Hematopoietic multipotent progenitor cell treated with erythropoietin and hydrocortisone succinate and interleukin-3 and kit ligand, for 17 days (in vitro differentiated cells): ENCODE measurements at places on chromosomes 5 and 9.

GRCh38 chr5:15286650-15287049 is 213.3 kb upstream of the FBXL7 start:
- no peak for DNase-seq

GRCh38 chr5:126488443-126489065 is 65.3 kb downstream of the GRAMD2B start:
- no peak for DNase-seq

DNA sequence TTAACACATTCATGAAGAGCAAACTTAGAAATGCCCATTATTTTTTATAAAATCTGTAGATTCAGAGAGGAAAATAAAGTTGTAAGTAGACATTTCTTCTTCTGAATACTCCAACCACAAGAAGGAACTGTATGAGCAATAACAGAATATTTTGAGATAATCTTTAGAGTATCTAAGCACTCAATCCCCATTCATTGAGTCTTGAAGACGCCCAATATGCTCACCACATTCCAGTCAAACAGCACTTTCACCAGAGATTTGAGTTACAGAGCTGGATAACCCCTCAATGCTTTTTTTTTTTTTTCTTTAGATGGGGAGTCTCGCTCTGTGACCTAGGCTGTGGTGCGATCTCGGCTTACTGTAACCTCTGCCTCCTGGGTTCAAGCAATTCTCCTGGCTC is 14.7 kb upstream of the RIC1 start:
- no peak for DNase-seq

DNA sequence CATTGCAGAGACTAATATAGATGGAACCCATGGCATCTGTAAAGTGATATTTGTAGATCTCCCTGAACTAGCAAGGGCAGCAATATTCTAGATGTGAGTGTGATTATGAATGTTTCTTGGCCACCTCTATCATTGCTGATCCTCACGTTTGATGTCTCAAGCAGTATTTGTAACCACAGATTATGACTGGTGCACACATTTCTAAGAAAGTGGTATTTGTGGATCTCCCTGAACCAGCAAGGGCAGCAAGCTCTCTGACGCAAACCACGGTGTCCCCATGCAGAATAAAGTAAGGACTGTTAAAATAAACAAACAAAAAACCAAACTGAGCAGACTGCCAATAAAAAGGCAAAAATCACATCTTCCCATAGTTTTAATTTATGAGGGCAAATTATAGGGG is 301.3 kb downstream of the CSNK1G3 start:
- no peak for DNase-seq

DNA sequence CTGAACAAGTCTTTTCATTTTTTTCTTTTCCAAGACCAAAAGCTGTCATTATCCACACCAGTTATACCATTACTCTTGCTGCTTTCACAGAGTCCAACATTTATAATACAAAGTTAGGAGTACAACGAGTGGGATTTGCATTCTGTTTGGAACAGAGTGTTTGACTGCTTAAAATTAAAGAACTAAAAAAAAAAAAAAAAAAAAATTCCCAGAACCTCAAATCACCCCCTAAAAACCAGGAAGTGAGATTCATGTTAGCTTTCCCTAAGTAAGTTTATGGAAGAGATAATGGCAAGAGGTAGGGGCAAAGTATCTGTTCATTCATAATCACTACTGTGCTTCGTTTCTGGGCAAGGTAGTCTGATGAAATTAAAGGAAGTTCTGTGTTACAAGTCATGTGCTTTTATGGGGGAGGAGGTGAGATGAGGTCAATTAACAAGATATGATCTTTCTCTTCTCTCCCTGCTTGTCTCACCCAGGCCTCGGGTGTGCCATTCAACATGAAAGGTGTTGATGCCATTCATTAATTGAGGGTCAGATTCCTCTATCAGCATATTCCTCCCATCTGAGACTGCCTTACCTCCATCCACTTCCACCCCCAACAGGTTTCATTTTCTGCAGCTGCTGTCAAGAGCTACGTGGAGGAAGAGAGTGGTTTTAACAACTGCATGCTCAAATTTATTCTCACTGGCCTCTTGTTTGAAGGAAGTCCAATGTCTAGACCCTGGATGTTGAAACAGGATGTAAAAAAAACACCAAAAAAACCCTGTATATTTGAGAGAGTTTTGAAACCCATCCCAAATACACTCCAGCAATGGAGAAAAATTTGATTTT is 58.1 kb downstream of the MARCHF3 start:
- DNase-seq: peak; percentile 77

DNA sequence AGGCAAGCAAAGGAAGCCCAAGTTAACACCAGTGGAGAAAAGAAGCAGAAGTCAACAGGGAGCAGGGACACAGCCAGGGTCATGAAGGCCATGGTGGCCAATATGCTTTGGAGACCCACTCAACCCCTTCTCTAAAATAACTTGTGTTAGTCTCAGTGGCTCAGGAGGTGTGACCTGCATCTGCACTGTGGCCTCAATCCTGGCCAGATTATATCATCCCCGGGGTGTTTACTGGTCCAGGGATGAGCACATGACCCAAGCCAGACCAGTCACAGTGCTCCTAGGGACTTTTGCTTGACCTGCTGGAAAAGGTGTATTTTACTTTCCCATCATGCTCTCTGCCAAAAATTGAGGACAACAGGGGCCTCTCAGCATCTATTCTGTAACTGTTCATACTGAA is 105.2 kb downstream of the DPYSL3 start:
- no peak for DNase-seq

DNA sequence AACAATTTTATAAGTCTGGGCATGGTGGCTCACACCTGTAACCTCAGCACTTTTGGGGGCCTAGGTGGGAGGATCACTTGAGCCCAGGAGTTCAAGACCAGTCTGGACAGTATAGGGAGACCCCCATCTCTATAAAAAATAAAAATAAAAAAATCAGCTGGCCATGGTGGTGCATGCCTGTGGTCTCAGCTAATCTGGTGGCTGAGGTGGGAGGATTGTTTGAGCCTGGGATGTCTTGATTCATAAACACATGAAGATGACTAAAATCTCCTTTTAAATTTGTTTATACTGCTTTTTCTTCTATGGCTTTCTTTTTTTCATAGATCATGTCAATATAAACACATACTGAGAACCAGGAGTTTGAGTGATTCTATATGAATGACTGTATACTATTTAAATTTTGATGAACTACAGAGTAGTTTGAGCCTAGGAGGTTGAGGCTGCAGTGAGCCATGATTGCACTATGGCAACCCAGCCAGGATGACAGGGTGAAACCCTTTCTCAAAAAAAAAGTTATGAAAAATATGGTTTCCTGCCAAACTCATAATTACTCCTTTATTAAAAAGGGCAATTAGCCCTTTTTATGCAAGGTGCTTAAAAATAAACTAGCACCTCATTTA is 14.2 kb downstream of the RIC1 start:
- DNase-seq: no peak

DNA sequence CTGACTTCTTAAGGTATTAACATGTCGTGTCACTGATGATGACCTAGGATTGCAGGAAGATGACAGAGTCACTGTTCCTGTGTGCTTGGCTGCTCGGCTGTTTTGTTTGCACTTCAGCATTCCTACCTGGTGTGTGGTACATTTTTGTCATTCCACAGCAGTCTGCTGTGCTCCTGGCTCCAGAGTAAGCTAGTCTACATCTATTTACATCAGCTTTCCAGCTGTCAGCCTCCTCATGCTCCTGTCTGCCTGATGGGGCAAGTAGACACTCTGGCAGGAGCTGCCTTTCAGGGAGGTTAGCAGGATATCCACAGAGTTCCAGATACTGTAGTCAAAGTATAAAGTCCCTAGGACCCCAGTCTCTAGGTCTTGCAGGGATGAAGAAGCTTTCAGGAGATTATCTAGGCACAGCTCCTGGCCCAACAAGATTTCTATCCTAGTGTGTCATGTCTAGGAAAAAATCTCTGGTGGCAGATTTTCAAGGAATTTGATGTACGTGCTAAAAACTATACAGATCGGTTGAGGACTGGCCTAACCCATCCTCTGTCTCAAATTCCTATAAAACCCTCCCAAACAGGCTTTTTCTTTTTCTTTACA is 28.4 kb downstream of the RUSC2 start:
- no peak for DNase-seq

DNA sequence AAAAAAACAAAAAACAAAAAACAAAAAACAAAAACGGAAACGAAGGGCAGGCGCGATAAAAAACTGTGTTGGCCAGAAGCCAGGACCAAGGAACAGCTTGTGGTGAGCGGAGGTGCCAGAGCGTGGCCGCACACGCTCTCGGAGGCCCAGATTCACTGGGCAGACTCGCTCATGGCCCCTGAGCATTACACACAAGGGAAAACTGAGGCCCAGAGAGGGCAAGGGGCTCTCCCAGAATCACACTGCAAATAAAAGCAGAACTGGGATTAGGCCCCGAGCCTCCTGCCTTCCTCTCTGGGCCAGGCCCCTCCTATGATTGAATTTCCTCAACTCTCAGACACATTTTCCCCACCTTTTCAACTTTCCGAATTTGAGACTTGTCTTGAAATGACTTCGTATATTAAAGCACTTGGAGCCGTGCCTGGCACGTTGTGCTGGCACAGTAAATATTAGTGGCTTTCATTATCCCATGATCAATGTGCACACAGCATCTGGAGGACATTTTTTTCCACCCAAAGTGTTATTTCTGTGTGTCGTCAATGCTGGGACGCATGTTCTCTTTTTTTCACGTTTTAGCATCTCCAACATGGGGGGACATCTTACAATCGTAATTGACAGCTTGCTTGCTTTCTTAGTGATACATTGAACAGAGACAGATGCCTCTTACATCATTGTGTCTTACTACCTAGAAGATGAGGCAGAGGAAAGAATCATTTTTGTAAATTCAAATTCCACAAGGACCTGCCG is 7.4 kb downstream of the FIBCD1 start:
- no peak for DNase-seq

DNA sequence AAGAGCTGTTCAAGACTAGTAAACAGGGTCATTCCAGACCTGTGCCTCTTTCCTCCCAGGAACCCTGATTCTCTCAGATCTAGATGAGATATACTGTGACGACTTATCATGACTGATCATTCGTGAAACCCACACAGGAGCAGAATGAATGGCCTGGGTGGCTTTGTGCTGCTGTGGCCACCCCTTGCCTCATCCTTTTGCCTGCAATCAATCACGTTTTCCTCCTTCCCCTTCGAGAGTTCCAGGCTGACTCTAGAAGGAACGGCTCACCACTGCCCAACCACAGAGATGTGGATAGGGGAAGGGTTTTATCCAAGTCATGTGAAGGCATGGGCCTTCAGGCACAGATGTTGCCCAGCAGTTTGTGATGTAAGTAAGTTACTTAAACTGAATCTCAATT is 5.8 kb downstream of the ANXA6 start:
- no peak for DNase-seq

DNA sequence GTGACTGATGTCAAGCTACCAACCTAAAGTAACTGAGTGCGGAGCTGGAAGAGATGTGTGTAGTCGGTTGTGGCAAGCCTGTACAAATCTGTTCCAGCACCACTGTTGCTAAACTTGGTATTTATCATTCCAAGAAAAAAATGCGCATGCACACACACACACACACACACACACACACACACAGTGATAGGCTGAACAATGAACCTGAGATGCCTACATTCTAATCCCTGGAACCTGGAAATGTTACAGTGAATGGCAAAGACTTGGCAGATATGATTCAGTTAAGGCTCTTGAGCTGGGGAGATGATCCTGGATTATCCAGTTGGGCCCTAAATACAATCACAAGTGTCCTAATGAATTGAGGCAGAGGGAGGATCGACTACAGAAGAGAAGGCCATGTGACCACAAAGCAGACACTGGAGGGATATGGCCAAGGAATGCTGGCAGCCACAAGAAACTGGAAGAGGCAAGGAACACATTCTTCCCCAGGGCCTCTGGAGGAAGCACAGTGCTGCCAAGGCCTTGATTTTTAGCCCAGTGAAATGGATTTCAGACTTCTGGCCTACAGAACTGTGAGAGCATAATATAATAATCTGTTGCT is 49.7 kb upstream of the LHFPL2 start:
- no peak for DNase-seq

DNA sequence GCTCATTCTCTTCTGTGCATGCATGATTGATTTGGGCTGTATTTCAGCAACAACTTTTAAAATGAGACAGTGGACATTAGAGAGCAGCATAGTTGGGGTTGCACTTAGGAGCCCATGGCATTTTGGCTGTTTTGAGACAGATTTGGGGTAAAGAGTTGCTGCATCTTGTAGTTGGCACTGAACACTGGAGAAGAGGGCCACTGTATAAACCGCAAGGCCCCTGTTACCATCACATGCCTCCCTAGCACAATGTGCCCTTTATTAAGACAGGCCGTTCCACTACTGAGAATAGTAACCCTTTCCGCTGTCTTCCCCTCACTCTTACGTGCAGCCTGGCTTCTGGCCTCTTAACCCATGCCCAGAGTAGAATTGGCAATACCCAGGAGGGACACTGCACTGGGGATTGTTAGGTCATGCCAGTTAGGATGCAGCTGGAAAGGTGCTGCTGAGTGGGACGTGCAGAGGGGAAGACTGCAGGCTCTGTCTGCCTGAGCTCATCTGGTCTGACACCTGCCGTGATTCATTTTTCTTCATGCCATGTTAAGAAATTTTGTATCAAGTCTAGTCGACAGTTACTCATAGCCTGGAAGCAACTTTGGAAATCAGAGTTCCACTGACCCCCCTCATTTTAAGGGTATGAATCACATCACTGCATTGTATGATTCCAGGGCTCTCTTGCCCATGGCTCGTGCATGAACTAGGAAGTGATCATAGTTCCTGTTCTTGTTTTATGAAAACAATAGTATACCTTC is 146.9 kb upstream of the DMRT1 start:
- no peak for DNase-seq

GRCh38 chr5:95327211-95327610 is 42.3 kb upstream of the MCTP1 start:
- DNase-seq: no peak

DNA sequence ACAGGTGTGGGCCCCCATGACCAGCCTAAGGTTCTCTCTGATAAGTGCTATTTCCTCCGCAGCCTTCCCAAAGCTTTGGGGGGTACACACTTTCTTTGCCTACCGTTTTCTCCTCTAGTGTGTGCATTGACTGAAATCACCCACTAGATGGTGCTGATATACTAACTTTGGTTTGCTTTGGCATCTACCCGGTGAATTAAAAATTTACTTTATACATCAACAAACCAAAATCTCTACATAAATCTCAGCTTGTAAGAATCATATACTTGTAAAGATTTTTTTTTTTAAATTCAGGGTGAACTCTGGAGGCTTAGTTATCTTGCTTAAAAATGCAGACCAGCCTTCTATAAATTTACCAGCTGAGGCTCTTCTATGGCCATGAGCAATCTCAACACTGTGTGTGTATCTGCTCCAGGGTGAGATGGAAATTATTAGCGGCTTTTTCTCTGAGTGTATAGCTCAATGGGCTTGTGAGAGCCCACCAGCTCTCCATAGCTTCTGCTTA is 475.7 kb upstream of the TNC start:
- no peak for DNase-seq

DNA sequence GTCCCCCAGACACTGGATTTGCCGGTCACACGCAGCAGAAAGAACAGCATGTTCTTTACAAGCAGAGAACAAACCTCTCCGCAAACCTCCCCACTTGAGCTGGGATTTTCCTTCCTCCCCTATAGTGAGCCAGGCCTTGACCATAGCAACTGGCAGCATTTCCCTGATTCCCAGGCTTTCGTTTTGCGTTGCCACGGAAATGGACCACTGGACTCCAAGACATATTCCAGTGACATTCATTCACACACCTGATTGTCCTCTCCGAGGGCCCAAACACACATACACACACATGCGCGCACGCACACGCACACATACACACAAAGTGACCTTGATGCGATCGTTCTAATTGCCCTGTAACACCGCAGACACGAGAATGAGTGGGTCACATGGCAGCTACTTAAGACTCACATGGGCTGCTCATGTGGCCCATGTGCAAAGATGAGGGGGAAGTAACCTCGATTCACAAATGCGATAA is 80.9 kb upstream of the CPEB4 start:
- no peak for DNase-seq

- DNase-seq: no peak
These were observed 37.4 kb downstream of the CSNK1G3 start for GRCh38 chr5:123549256-123549904.
